ENCODE measurements at places on chromosomes 3 and 15.

DNA sequence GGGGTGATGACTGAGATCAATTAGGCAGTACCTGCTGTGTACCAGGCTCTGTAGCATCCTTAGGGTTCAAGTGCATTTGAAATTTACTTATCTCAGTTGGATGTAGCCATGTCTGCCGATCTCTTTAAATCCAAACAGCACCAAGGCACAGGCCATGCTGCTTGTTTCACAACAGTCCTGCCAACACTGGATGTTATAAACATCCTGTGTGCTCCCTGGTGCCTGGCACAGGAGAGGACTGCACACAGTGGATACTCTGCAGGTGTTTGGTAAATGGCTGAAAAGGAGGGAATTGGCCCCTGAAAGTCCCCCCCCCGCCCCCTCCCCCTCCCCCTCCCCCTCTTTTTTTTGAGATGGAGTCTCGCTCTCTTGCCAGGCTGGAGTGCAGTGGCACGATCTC is 27.0 kb downstream of the CTSH start:
- no peak overlapping the region for H3K4me3 ChIP-seq
- no peak for DNase-seq

GRCh38 chr3:104291878-104292277 is 1074.8 kb upstream of the ALCAM start:
- H3K4me1 ChIP-seq: no peaks in the 10 kb centered on the region
- H3K27ac ChIP-seq: no peak overlapping the region
- no peaks in the 10 kb centered on the region for H3K36me3 ChIP-seq
- peak overlapping the region; percentile 10 for H3K4me3 ChIP-seq
- no peaks in the 10 kb centered on the region for H3K27me3 ChIP-seq

- no peak overlapping the region for H3K27ac ChIP-seq
- no peak overlapping the region for H3K4me3 ChIP-seq
- H3K27me3 ChIP-seq: no peaks in the 10 kb centered on the region
- H3K36me3 ChIP-seq: no peaks in the 10 kb centered on the region
- H3K4me1 ChIP-seq: no peaks in the 10 kb centered on the region
These were observed 166.8 kb upstream of the LRTM1 start for GRCh38 chr3:55094676-55095075.

DNA sequence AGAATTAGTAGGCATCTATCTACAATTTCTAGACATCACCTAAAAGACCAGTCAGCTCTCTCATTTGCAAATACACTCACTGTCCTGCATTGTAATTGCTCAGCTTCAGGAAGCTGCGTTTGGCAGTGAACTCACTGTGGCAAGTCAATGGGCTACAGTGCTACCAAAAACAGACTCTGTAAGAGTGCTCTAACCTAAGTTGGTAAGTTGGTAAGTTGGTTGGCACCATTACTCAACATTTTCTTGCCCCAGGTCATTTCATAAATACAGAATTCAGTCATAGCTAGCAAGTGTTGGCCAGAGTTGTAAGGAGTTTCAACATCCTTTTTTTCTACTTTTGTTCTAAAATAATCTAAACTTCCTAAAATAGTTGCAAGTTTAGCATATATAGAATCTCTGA is 466.3 kb downstream of the NAALADL2 start:
- H3K36me3 ChIP-seq: no peaks in the 10 kb centered on the region
- H3K4me1 ChIP-seq: no peaks in the 10 kb centered on the region
- no peak overlapping the region for H3K27ac ChIP-seq
- no peak overlapping the region for H3K4me3 ChIP-seq

- H3K4me3 ChIP-seq: no peak overlapping the region
- no peak for DNase-seq
- H3K4me1 ChIP-seq: peaks cover 7% of the 10 kb centered on the region
- H3K27me3 ChIP-seq: no peaks in the 10 kb centered on the region
- H3K27ac ChIP-seq: no peak overlapping the region
These were observed 57.2 kb downstream of the CBLB start for GRCh38 chr3:105811518-105812193.

DNA sequence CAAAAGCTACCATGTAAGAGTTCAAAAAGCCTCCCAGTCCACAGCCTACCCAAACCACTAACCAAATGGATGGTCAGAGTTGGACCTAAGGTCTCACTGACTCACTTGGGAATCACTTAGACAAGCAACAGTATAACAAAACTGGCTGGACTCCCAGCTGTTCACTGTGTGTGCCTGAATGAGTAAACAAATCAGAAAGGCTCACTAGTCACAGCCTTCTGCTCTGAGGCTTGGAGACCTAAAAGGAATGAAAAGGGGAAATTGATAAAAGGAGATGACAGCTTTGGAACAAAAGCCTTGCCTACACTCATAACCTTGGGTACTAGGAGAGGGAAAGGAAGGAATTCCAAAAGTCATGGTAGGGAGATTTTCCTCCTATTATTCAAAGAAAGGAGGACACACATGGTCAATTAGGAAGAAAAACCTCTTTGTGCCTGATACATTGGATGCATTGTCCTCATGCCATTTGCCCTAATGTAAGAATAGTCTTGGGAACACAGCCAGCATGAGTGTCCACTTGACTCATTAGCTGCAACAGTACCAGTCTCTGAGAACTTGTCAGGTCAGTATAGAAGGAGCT is 92.3 kb downstream of the FRMD5 start:
- no peak overlapping the region for H3K4me3 ChIP-seq
- no peaks in the 10 kb centered on the region for H3K27me3 ChIP-seq
- H3K36me3 ChIP-seq: no peaks in the 10 kb centered on the region
- no peaks in the 10 kb centered on the region for H3K4me1 ChIP-seq
- no peak overlapping the region for H3K27ac ChIP-seq
- no peak for DNase-seq

DNA sequence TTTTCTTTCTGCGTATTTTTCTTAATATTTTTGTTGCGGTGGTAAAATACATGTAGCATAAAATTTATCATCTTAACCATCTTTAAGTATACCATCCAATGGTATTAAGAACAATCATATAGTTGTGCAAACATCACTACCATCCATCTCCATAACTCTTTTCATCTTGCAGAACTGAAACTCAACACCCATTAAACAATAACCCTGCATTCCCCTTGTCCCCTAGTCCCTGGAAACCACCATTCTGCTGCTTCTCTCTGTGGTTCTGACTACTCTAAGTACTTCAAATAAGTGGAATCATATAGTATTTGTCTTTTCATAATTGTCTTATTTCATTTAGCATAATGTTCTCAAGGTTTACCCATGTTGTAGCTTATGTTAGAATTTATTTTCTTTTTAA is 67.3 kb upstream of the EOMES start:
- H3K4me1 ChIP-seq: no peaks in the 10 kb centered on the region
- no peak overlapping the region for H3K27ac ChIP-seq
- no peak for DNase-seq
- no peaks in the 10 kb centered on the region for H3K36me3 ChIP-seq
- no peaks in the 10 kb centered on the region for H3K27me3 ChIP-seq

DNA sequence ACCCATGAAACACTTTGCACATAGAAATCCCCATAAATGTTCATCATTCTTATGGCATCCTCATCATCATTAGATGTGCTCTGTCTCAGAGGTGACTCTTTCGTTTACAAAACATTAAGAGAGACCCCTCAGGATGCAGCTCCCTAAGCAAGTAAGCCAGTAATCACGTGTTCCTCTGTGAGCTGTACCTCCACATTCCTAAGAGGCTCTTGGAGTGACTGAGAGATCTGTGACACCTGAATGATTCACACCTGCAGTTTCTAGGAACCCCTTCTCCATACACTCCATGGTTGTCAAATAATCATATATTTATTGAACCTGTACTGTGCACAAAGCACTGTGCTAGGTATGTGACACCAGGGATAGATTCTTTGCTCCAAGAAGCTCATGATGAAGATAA is 602.4 kb downstream of the UNC13C start:
- H3K27me3 ChIP-seq: no peaks in the 10 kb centered on the region
- no peak overlapping the region for H3K4me3 ChIP-seq
- no peak for DNase-seq

DNA sequence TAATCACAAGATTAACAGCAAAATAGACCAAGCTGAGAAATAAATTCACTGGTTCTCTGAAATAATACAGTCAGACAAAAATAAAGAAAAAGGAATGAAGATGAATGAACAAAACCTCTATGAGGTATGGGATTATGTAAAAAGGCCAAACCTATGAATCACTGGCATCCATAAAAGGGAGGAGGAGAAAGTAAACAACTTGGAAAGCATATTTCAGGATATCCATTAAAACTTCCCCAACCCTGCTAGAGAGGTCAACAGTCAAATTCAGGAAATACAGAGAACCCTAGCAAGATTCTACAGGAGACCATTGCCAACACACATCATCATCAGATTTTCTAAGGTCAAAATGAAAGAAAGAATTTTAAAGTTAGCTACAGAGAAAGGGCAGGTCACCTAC is 649.7 kb upstream of the CBLB start:
- no peak for DNase-seq
- H3K4me3 ChIP-seq: no peak overlapping the region
- H3K36me3 ChIP-seq: no peaks in the 10 kb centered on the region
- H3K27ac ChIP-seq: no peak overlapping the region

DNA sequence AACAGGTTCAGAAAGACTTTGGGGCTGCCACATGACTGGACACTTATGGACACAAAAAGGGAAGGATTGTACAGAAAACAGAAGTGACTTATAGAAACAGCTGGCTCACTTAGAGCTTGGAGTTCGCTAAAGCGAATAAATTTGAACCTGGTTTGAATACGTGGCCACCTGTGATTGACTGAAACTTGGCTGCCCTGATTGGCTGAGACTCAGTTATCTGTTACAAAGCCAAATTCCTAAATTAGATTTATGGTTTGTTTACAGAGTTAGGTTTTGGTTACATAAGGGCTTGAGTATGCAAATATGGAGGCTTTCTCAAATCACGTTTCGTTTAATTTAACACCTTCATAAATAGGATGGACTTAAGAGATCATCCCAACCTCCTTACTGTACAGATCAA is 270.2 kb downstream of the THSD4 start:
- DNase-seq: no peak
- no peaks in the 10 kb centered on the region for H3K27me3 ChIP-seq
- H3K4me3 ChIP-seq: no peak overlapping the region
- H3K27ac ChIP-seq: no peak overlapping the region

GRCh38 chr3:189424922-189425321 is 206.3 kb upstream of the TP63 start:
- no peaks in the 10 kb centered on the region for H3K4me1 ChIP-seq
- no peak overlapping the region for H3K4me3 ChIP-seq
- no peaks in the 10 kb centered on the region for H3K36me3 ChIP-seq
- DNase-seq: no peak
- no peaks in the 10 kb centered on the region for H3K27me3 ChIP-seq

GRCh38 chr3:38131621-38132369 is 5.1 kb downstream of the ACAA1 start:
- no peak for DNase-seq
- H3K27ac ChIP-seq: no peak overlapping the region
- H3K36me3 ChIP-seq: peaks cover 59% of the 10 kb centered on the region
- peaks cover 12% of the 10 kb centered on the region for H3K4me1 ChIP-seq
- H3K27me3 ChIP-seq: no peaks in the 10 kb centered on the region

- H3K4me3 ChIP-seq: no peak overlapping the region
- H3K36me3 ChIP-seq: no peaks in the 10 kb centered on the region
- no peak overlapping the region for H3K27ac ChIP-seq
These were observed 124.2 kb downstream of the EEFSEC start for GRCh38 chr3:128277378-128278069.

DNA sequence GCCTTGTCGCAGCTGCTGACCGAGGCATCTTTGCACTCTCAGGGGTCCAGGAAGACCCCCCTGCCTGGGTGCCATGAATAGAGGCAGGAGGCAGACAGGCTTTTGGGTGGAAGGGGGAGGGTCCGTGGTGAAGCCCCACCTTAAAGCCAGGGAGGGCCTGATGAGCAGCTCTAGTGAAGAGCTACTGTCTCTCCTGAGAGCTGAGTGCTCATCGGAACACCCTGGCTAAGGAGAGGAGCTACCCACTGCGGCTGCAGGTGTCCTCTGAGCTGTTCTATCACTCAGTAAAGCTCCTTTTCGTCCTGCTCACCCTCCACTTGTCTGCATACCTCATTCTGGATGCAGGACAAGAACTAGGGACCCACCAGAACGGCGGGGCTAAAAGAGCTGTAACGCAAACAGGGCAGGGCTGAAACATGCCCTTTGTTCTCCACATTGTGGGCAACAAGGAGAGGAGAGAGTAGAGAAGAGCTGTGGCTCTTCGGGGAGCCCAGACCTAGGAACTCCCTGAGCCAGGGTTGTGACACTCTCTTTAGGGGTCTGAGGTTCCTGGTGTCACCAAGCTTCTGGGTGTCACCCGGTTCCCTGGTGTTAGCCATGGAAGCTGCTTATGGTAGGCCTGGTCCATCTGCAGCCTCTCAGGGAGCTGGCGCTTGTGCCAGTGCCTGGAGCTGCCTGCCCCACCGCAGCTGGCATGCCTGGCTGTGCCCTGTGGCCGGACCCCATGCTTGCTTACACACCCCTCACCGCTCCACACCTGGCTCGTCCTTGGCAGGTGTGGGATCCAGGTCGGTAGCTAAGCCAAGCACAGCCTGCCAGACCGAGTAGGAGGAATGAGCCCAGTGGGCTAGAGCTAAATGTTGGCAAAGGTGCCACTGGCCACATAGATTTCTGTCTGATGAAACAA is 26.2 kb upstream of the TFG start:
- no peaks in the 10 kb centered on the region for H3K36me3 ChIP-seq
- no peak for DNase-seq
- no peak overlapping the region for H3K27ac ChIP-seq
- H3K4me1 ChIP-seq: no peaks in the 10 kb centered on the region
- no peak overlapping the region for H3K4me3 ChIP-seq
- no peaks in the 10 kb centered on the region for H3K27me3 ChIP-seq

- no peak for DNase-seq
- H3K4me1 ChIP-seq: no peaks in the 10 kb centered on the region
- H3K27ac ChIP-seq: no peak overlapping the region
- no peaks in the 10 kb centered on the region for H3K36me3 ChIP-seq
These were observed 78.7 kb downstream of the LPP start for GRCh38 chr3:188232656-188233055.

- H3K4me1 ChIP-seq: peaks cover 13% of the 10 kb centered on the region
- DNase-seq: no peak
- H3K36me3 ChIP-seq: no peaks in the 10 kb centered on the region
- no peak overlapping the region for H3K27ac ChIP-seq
These were observed 145.9 kb downstream of the OR4M2 start for GRCh38 chr15:22226034-22226790.
